CD4-positive, alpha-beta T cell treated with Interferon gamma for 1 hour (primary cell): ENCODE measurements at places on chromosomes 7 and 10.

GRCh38 chr7:33339074-33339790, 209.9 kb downstream of the BBS9 start:
- DNase-seq: no peak

DNA sequence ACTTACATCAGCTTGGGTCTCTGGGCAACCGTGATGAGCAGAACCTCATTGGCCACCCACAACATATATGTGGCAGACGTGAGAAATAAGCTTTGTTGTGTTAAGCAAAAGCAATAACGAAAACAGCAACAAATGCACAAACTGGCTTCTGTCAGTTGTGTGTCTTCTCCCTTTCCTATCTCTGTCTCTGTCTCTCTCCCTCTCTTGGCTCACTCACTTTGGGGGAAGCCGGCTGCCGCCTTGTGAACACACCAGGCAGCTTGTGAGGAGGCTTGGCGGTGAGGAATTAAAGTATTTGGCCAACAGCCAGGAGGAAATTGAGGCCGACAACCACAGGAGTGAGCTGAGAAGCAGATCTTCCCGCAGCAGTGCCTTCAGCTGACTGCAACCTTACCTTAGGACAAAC, 21.9 kb upstream of the CDCA7L start:
- DNase-seq: peak; percentile 15

DNA sequence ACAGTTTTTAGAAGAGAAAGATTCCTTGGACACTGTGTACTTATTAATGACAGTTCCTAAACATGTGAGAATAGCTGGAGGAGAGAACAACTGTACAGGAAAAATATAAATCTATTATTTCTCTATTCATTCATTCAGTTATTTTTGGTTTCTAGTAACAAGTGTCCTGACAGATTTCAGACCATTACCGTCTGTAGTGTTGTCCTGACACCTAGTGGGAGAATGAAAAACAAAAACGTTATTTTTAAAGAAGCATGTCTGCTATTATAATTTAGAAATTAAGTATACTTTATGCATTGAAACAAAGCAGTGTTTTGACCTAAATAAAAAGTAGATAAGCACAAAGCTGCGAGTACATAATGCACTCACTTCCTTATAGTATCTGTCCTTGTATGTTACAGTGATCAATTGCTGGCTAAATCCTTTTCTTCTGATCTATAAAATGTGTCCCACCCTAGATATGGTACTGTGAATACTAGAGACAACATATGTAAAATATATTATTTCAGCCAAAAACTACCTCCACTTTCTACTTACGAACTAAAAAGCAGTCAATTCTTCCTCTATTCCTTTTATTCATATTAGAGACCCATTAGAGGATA, 575.6 kb downstream of the ARL4A start:
- DNase-seq: no peak

DNA sequence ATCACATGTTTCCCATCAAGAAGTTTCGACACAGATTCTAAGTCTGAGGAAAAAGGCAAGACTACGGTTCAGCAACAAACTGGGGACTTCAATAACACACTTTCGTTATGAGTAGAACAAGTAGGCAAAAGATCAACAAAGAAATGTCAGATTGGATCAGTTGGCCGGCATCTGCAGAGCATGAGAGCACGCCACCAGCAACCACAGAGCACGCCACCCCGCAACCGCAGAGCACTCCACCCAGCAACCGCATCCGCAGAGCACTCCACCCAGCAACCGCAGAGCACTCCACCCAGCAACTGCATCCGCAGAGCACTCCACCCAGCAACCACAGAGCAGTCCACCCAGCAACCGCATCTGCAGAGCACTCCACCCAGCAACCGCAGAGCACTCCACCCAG, 89.7 kb upstream of the FAM20C start:
- peak; percentile 6 for DNase-seq

DNA sequence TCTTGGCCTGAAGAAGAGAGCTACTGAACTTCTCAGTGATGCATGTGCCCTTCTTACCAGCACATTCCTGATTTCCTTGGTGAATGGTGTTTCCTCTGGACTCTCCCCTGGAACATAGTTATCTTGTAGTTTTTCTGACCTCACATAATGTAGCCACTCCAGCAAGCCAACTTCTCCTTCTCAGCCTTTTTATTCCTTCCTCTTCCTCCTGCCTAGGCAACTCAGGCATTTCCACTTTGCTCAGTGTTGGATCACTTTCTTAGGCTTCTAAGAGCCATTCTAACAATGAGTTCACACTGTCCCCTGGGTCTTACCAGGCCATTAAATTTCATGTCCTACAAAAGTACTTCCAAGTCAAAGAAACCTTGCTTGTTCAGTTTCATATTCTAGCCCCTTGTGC, 3.6 kb upstream of the PTTG1IP2 start:
- DNase-seq: no peak

- DNase-seq: no peak
Measured at GRCh38 chr7:21128062-21128817, 299.6 kb upstream of the SP4 start.

DNA sequence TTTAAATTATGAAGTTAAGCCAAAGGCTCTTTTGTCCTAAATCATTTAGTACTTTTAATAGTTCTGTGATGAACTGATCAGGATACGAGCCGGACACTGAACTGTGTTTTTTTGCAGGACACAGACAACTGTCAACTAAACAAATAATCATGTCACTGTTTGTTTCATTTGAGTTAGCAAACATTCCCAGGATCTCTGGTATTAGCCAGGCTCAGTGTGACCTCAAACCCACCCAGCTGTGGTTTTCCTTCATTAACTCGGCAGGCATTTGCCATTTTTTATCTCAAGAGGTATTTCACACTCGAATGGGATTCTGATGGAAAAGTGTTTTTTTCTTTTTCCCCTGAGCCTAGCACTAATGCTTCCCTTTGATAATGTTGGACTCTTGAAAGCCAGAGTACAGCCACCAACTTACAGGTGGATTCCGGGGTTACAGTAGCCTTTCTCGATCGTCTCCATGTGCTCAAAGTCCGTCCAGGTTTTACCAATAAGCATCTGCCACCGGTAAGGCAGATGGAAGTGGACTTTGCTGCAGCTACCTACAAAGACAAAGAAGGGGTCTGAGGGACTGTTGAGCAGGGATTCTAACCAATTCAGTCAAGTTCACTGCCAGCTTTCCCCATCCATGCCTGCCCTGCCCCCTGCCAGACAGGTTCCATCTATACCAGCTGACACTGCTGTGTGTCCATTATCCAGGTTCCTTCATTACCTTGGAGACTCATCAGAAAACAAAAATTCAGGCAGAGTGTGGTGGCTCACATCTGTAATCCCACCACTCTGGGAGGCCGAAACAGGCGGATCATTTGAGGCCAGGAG, 33.4 kb downstream of the ZC3HAV1 start:
- DNase-seq: no peak

- DNase-seq: no peak
Measured at GRCh38 chr10:116713846-116714245, 28.5 kb downstream of the HSPA12A start.

DNA sequence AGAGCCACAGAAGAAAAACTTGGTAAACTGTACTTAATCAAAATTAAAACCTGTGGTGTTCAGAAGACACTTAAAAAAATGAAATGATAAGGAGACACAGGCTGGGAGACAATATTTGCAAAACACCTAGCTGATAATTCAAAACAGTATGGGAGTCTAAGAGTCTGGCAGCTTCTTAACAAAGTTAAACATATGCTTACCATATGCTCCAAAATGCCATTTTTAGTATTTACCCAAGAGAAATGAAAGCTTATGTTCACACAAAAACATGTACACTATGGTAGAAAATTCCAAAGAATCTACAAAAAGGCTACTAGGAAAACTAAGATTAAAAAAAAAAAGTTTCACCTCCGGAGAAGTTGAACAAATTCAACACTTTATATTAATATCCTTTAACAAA, 48.6 kb downstream of the ITGB1 start:
- no peak for DNase-seq

DNA sequence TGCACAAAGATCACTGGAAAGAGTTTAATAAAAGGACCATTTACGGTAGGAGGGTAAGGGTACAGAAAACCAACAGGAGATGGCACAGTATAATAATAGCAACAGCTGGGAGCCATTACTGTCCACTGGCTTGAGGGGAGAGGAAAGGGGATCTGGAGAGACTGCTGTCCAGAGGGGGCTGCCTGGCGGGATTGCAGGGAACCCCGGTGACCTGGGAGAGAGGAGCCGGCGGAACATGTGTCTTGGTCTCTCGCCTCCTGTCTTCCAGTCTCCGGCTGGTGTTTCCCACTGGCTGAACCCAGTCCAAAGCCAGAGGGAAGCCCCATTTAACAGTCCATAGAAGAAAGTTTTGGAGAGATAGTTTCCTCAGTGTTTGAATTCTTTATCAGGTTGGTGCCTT, 57.5 kb upstream of the PODXL start:
- DNase-seq: no peak

DNA sequence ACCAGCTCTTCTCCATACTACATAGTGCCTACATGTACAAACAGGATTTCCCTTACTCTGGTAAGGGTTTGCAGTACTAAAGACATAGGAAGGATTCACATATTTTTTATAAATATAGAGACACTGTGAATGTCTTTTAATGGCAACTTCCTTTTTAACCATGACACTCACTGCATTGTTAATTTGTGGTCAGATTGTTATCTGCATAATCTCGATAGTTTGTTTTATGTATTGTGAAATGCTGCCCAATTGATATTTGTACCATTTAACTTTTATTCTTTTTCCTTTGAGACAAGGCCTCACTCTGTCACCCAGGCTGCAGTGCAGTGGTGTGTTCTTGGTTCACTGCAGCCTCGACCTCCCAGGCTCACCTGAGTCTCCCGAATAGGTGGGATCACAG, 39.7 kb downstream of the SP8 start:
- no peak for DNase-seq

DNA sequence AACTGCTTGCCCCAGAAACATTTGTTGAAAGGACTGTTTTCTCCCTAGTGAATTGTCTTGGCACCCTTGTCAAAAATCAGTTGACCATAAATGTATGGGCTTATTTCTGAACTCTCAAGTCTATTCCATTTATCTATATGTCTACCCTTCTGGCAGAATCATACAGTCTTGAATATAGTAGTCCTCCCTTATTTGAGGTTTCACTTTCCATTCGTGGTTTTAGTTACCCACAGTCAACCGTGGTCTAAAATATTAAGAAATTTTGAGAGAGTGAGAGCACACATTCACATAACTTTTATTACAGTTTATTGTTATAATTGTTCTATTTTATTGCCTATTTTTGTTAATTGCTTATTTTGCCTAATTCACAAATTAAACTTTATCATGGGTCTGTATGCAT, 17.4 kb upstream of the CEP41 start:
- DNase-seq: no peak

DNA sequence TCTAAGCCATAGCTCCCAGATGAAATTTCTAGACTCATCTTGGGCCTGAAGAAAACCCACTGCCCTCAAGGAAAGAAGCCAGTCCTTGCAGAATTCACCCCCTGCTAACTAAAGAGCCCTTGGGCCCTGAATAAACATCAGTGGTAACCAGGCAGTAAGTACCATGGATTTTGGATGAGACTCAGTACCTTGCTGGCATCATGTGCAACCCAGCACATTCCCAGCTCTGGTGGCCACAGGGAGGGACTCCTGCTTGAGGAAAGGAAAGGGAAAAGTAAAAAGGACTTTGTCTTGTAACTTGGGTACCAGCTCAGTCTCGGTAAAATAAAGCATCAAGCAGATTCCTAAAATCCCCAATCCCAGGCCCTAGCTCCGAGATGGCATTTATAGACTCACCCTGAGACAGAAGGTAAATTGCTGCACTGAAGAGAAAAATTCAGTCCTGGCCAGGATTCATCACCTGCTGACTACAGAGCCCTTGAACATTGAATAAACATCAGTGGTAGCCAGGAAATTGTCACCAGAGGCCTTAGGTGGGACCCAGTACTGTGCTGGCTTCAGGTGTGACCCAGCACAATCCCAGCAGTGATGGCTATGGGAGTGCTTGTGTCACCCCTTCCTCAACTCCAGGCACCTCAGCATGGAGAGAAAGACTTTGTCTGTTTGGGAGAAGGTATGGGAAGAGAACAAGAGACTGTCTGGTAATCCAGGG, 31.2 kb upstream of the SFTPD start:
- DNase-seq: no peak
